Stimulated activated CD8-positive, alpha-beta memory T cell treated with anti-CD3 and anti-CD28 coated beads, Interleukin-7, amount 100 ng/mL, for 24 hours (primary cell): ENCODE measurements at places on chromosomes 7 and 10.
A peak's percentile ranks its signal among the peaks of the same experiment; 100 is the strongest.

DNA sequence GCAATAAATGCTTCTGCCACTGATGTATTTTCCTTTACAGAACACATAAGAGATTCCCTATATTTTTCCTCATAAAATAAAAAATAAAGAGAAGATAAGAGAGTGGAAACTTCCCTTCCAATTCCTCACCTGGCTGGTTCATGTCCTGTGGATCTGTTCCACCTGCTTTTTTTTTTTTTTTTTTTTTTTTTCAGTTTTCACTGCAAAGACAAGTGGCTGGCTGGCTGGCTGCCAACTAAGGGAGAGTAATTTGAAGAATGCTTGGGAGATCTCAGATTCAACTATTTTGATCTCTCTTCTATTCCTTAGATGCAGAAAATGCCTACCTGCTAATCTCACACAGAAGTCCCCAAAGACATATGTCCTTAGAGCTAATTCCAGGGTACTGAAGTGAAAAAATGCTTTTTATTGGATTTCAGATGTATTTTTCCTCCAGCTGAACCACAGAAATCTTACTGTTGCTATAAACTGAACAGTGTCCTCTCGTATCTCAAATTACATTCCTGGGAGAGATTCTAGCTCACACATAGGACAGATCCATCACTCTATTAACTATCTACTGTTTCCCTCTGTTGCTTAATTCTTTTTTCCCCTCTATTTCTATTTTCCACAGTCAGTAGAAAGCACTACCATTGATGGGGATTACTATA lies 120.8 kb downstream of the NRCAM start:
- DNase-seq, result no peak

DNA sequence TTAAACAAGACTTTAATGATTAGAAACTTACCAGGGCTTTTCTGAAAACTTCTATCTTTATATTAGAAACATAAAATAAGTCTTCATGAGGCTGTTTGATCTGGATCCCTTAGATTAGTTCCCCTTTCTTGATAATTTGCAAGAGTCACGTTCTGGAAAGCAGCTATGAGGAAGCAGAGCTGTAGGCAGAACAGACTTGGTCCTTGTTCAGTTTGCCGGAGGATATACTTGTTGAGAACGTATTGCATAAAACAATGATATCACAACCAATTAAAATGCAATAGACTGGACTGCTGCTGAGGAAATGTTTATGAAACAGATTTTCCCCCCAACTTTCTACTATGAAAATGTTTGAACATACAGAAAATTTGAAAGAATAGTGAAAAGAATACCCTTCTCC lies 2.8 kb downstream of the SAMD9L start:
- DNase-seq, result no peak

- DNase-seq, result no peak
These were observed 268.1 kb upstream of the FZD8 start for GRCh38 chr10:35910234-35910633.

DNA sequence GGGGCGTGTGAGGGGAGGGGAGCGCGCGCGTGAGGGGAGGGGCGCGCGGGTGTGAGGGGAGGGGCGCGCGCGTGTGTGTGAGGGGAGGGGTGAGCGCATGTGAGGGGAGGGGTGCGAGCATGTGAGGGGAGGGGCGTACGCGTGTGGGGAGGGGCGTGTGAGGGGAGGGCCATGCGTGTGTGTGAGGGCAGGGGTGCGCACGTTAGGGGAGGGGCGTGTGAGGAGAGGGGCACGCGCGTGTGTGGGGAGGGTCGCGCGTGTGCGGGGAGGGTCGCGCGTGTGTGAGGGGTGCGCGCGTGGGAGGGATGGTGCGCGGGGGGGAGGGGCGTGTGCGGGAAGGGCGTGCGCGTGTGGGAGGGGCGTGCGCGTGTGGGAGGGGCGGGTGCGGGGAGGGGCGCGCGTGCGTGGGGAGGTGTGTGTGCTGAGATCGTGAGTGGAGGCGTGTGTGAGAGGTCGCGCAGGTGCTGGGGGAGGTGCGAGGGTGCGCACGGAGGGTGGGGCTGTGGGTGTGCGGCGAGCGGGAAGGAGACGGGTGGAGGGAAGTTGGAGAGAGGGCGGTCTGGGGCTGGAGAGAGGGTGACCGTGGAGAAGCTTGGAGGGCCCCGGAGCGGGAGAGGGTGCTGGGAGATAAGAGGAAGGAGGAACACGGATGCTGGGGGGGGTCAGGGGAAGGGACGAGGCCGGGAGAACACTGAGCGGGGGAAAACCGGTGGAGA lies 19.7 kb downstream of the MXI1 start:
- peak; percentile 52 for DNase-seq

DNA sequence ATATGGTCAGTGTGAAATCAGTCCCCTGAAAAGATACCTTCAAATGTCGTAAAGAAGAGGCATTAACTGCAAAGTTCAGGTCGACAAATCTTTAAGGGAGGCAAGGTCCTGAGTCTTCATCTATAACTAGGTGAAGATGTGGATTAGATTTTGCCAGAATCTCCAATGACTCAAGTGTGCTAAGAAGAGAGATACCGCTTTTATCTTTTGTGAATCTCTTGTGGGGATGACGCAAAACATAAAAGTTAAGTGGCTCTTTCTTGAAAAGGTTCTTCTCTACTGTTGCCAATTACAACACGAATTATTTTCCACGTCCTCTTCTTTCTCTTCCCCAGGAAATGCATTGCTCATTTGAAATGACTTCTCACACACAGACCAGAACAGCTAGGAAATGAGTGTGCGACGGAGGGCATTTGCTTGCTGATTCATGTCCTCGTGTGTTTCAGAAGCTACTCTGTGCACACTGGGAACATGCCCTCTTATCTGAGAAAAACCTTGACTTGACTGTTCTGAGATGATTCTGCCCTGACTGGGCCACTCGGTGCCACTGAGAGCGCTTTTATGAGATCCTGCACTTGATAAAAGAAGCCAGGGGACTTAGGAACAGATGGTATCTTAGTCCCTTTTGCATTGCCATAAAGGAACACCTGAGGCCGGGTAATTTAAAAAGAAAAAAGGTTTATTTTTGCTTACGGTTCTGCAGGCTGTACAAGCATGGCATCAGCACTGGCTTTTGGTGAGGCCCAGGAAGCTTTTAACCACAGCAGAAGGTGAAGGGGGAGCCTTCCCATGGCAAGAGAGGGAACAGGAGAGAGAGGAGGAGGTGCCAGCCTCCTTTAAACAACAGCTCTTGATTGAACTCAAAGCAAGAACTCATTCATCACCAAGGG lies 169.5 kb upstream of the PFKP start:
- no peak for DNase-seq

- DNase-seq, result no peak
These were observed 137.2 kb downstream of the ARHGAP22 start for GRCh38 chr10:48467669-48468068.

DNA sequence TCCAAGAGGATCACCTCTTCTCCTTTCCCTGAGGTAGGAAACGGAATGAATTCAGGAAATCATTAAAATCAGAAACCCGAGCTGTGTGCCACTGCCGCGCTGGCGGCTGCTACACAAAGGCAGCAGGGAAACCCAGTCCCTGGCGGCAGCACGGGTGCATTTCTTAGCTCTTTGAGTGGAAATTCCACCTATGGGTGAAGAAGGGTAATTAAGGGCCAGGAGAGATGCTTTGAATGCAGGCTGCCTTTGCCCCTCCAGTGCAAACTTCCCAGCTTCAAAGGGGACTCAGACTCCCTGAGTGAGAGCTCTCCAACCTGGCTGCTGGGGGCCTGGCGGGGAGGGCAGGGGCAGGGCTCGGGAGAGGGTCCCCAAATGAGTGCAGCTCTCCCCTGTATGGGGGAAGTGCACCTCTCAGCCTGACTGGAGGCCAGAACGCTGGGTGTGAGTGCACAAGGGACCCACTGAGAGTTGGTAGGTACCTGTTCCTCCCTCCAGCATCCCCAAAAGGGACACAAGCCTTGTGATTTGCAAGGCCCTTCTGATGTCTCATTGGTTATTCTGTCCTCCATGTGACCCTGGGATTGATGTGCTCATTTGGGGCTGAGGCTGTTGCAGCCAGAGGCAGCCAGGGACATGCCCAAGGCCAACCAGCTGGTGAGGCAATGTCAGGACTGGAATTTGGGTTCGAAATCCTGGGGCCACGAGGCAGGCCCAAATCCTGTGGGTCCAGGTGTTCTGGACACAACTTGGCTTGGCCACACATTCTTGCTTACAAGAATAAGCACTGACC lies 16.3 kb upstream of the ZMIZ1 start:
- no peak for DNase-seq

- DNase-seq, result no peak
These were observed 50.8 kb downstream of the GCC1 start for GRCh38 chr7:127534636-127535035.

- DNase-seq, result no peak
These were observed 298.2 kb downstream of the SORCS1 start for GRCh38 chr10:106866244-106866845.

DNA sequence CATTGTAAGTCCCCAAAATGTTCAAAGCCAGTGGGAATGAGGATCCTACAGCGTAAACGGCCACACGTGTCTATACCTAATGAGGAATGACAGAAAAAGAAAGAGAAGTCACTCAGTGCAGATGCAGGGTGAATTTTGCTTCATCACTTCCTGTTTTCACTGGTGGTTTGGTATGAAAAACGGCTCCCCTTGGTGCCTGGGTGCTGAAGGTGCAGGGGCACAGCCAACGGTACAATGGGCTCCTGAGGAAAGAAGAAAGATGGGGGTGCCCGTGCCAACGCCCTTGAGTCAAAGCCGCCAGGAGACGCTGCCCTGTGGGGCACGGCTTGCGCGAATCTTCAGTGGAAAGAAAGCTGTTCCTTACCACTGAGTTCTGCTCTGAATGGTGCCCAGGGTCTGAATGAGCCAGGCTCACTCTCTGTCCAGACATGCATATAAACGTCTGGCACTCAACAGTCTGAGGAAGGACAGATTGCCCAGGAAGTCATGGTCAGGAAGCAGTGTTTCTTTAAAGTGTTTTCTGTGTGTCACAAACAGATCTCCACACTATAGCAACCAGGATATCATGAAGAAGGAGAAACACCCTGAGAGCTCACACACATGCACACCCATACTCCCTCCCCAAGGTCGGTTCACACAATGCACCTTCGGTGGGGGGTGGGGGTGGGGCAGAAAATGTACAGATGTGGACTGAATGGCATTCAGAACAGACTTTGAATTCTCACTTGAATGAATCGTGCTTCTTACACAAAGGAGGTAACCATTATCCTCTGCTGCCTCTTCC lies 105.8 kb downstream of the ELMO1 start:
- peak; percentile 25 for DNase-seq

- DNase-seq, result no peak
These were observed 27.1 kb downstream of the OGDH start for GRCh38 chr7:44633254-44634186.

- DNase-seq, result no peak
These were observed 87.0 kb upstream of the LRRN3 start for GRCh38 chr7:111003883-111004282.

- no peak for DNase-seq
These were observed 22.7 kb downstream of the EXOC4 start for GRCh38 chr7:133275446-133276095.

GRCh38 chr10:12340371-12340770 lies 9.0 kb upstream of the CAMK1D start:
- DNase-seq, result no peak

- DNase-seq, result no peak
These were observed 749.0 kb downstream of the SUGCT start for GRCh38 chr7:40883826-40884225.

- DNase-seq, result no peak
These were observed 18.5 kb downstream of the TACC2 start for GRCh38 chr10:122007415-122007814.

- DNase-seq, result no peak
These were observed 75.5 kb downstream of the DGKI start for GRCh38 chr7:137771273-137771672.

DNA sequence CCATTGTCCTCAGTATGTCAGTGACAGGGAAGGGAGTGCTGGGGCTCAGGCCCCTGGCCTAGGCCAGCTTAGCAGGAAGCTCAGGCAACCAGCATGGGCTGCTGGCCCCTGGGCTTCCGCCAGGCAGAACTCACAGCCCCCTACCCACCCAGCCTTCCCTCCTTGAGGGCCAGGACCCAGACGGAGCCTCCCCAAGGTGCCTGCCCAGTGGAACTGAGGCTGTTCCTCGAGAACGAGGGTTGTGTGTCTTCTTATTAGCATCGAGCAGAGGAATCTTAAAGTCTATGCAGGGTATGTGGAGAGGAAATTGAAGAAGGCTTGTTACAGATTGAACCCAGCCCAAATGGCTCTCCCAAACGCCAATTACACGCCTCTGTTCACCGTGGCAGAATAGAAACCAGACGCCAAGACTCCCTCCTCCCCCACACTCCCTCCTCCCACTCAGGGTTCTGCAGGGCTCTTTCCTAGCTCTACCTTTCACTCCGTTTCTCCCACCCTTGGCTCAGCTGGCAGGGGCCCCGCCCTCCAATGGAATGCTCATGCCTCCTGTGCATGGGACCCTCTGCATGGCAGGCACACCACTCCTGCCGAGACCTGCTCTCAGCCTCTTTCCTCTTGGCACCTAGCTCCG lies 134.4 kb downstream of the ZMIZ1 start:
- no peak for DNase-seq

DNA sequence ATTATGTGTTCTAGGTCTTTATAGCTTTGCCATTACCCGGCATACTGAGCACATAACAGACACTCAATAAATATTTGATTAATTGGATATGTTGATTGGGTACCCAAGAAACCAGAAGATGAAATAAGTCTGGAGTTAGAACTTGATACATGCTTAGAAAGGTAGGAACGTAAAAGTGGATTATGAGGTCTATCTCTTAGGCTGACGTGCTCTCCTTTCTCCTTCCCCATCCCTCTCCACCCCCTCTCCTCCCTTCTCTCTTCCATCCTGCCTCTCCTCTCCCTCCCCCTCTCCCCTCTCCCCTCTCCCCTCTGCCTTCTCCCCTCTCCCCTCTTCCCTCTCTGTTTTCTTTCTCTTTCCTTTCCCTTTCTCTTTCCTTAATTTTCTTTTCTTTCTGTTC lies 34.0 kb downstream of the AUTS2 start:
- no peak for DNase-seq

- no peak for DNase-seq
These were observed 622.5 kb downstream of the TYW1 start for GRCh38 chr7:67619175-67619574.

- DNase-seq, result no peak
These were observed 210.1 kb downstream of the KIAA1217 start for GRCh38 chr10:24419066-24419465.

- DNase-seq, result no peak
These were observed 259.3 kb upstream of the TMEM72 start for GRCh38 chr10:44651834-44652233.

DNA sequence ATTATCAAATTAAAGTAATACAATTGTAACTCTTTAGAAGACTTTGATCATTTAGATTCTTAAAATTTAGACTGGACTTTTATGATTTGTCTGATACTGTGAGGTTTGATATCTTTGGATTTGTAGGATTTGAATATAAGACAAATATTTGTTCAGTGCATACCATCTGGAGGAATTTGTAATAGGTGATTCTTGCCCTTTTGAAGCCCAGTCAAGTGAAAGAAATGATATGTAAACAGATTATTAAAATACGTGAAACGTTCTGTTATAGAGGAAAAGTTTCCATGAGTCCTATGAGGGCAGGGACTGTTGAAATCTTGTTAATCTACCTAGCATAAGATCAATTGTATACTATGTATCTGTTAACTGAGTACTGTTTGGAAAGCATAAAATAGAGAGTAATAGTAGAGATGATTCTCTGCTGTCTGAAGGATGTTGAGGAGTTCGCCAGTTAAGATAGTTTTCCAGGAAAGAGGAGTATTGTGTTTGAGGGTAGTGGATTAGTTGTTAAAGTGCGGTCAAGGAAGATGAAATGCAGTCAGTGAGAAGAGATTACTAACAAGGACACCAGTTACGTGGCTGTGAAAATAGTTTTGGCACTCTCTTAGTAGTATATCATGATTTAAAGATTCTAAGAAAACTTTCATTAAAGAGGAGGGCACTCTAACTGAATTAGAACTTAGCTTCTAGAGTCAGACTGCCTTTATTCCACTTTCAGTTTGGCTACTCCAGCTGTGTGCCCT lies 14.4 kb downstream of the PDCD4 start:
- no peak for DNase-seq
